Uterus (tissue), 4 donors: ENCODE measurements at places on chromosomes 5 and 9. TPM values are rescaled to one million over a fixed set of nuclear protein-coding genes. Genes with fewer than 3 reads are reported as not detected.

The ADAMTS19 gene
- 25.4 TPM for total RNA-seq

- no peaks in the 10 kb centered on the region for H3K36me3 ChIP-seq
- H3K4me3 ChIP-seq, result no peak overlapping the region
- no peaks in the 10 kb centered on the region for H3K4me1 ChIP-seq
- DNase-seq, result no peak
These were observed 29.2 kb downstream of the RFK start for GRCh38 chr9:76365028-76365427.

- no peaks in the 10 kb centered on the region for H3K4me1 ChIP-seq
- H3K27me3 ChIP-seq, result no peaks in the 10 kb centered on the region
- no peak overlapping the region for H3K27ac ChIP-seq
- no peaks in the 10 kb centered on the region for H3K36me3 ChIP-seq
- no peak overlapping the region for H3K4me3 ChIP-seq
These were observed 219.1 kb downstream of the NDUFS4 start for GRCh38 chr5:53779541-53779981.

DNA sequence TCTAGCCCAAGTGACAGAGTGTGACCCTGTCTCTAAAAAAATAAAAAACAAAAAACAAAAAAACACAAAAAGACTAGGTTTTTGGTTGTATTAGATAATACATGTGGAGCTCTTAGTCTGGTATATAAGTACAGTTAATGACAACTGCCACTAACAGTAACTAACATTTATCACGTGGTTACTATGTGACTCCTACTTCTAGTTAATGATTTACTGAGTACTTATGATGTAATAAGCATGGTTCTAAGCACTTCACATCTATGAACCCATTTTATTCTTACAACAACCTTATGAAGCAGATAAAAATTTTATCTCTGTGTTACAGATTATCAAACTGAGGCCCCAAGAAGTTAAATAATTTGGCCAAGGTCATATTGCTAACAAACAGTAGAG lies 6.1 kb upstream of the TMEFF1 start:
- H3K27me3 ChIP-seq, result no peaks in the 10 kb centered on the region
- H3K4me3 ChIP-seq, result no peak overlapping the region
- DNase-seq, result no peak
- H3K36me3 ChIP-seq, result no peaks in the 10 kb centered on the region
- no peak overlapping the region for H3K27ac ChIP-seq

DNA sequence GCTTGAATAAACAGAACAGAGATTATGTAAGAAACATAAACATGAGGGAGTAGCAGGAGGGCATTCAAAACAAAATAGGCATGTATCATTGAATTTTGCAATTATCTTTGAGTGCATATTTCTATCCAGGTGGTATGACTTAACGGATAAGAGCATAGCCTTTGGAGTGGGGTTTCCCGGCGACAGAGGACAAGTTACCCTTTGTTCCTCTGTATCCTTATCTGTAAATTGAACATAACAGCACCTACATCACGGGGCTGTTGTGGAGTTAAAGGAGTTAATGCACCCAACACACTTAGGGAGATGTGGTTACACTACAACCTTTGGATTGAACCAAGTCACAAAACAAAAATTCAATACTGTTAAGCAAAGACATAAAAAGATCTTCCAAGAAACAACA lies 314.6 kb upstream of the KIF2A start:
- no peak for DNase-seq
- H3K36me3 ChIP-seq, result no peaks in the 10 kb centered on the region
- no peaks in the 10 kb centered on the region for H3K4me1 ChIP-seq
- H3K27me3 ChIP-seq, result no peaks in the 10 kb centered on the region
- H3K27ac ChIP-seq, result no peak overlapping the region

GRCh38 chr5:145925353-145925752 lies 11.0 kb upstream of the SH3RF2 start:
- no peaks in the 10 kb centered on the region for H3K36me3 ChIP-seq
- no peak overlapping the region for H3K27ac ChIP-seq
- no peaks in the 10 kb centered on the region for H3K4me1 ChIP-seq

DNA sequence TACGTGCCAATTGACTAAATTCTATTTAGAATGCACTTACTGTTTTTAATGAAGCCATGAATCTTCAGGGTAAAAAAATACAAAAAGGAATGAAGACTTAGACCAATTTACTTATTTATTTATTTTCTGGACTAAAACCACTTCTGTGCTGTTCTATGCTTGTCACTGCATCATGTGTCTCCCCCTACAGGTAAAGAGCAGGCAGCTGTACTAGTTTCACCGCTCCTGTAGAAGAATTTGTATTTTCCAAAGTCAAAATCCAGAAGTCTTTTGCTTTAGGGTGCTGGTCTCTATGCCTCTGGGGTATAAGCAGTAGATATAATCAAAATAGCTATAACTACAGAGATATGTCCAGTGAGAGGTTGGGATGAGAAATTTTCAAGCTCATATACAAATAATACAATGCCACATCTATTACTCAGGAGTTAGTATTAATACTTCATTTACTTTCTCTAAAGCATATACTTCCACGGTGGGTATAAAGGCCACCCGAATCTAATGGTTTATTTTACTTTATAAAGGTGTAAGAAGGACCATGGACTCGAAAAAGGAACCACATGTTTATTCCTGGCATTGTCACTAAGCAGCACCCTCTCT lies 591.5 kb downstream of the RAB3C start:
- H3K4me1 ChIP-seq, result no peaks in the 10 kb centered on the region
- H3K36me3 ChIP-seq, result no peaks in the 10 kb centered on the region
- H3K27ac ChIP-seq, result no peak overlapping the region
- no peak for DNase-seq
- H3K27me3 ChIP-seq, result no peaks in the 10 kb centered on the region
